ENCODE measurements at places on chromosomes 13 and 19.
A peak's percentile ranks its signal among the peaks of the same experiment; 100 is the strongest.

DNA sequence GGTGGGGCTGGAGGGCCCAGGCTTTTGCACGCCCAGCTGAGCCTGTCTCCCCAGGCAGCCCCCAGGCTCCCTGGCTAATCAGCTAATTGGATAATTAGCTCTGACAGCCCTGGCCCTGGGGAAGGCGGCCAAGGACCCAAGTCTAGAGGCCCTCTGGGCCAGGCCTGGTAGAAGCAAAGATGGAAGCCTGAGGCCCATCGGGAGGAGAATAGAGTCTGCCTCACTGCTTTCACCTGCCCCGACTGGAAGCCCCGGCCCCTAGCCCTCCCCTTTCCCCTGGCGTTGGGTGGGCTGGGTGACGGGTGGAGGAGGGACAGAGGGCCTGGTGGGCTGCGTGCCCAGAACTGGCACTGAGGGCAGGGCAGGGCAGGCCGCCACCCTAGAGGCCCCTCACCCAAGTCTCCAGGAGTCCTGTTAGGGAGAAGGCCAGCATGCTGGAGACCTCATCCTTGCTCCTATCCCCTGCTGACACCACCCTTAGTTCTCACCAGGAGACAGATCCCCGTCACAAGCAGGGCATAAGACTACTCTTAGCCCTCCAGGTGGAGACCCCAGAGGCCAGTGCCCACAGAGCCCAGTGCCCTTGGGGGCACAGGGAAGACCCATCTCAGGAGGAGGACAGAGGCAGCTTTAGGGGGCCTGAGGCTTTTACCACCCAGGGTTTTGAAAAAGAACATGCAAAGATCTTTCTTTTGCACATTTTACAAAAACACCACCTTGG lies 12.0 kb downstream of the LYL1 start:
- DNase-seq: no peak

- no peak for DNase-seq
Measured at GRCh38 chr19:50517704-50518075, 4.0 kb upstream of the ASPDH start.

- DNase-seq: no peak
Measured at GRCh38 chr13:56201834-56202233, 938.9 kb upstream of the PRR20A start.

- peak; percentile 6 for DNase-seq
Measured at GRCh38 chr13:30735025-30735871, at the start of gene ALOX5AP. ALOX5AP (plus strand) TSS chr13:30735543; CDS start chr13:30735606, 63 bp downstream.

- DNase-seq: no peak
Measured at GRCh38 chr13:18628428-18628827, 553.2 kb downstream of the TUBA3C start.

DNA sequence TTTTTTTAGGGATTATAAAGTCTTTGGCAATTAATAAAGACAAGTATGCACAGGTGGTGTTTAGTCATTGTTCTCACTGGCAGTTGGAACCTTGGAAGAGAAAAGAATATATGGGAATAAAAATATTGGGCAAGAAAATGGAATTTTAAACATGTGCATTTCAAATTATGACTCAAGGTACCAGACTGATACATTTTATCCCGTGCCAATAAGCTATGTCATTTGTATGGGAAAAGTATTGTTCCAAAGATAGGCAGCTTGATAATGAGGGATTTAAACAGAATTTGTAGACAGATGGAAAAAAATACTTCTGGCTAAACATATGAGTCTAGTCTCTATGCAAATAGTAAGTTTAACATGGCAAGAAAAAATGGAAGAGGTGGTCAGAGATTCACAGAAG lies 169.5 kb upstream of the UFM1 start:
- DNase-seq: no peak

DNA sequence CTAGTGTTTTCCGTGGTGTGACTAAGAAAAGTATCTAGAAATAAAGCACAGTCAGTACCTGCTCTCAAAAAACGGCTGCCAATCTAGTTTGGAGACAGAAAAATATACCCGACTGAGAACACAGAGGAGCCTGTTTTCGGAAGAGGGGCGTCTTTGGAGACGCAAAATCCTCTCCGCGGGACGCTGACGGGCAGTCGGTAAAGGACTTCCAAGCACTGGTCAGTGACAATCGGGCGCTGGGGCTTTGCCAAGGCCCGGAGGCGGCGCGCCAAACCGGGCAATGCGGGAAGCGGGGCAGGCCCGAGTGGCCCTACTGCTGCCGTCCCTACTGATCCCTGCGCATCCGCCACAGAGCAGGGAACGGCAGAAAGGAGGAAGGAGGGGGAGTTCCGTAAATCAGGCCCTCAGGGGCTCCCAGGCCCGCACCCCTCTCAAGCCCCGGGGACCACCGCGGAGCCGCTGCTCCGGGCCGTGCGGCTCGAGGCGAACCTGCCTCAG lies 588 bp upstream of the DPY19L3 start:
- DNase-seq: peak; percentile 0

DNA sequence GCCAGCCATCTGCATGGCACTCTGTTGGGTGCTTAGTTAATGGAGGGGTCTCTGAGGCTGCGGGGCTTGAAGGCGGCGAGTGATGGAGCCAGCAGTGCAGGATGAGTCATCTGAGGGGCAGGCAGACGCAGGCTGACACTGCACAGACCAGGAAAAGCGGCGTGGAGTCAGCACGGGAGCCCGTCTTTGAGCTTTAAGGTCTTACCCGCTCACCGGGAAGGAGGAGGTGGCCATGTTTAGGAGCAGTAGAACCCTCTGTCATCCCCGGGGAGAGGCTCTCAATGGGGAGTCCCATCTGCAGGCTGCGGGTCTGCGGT lies 13.1 kb downstream of the NAXD start:
- no peak for DNase-seq

GRCh38 chr19:39878398-39878797 lies 32.2 kb upstream of the FBL start:
- DNase-seq: no peak

- DNase-seq: no peak
Measured at GRCh38 chr19:41501854-41502253, 58.9 kb downstream of the ERICH4 start.

GRCh38 chr19:9205501-9206113 lies 13.8 kb downstream of the OR7D4 start:
- DNase-seq: peak; percentile 9

DNA sequence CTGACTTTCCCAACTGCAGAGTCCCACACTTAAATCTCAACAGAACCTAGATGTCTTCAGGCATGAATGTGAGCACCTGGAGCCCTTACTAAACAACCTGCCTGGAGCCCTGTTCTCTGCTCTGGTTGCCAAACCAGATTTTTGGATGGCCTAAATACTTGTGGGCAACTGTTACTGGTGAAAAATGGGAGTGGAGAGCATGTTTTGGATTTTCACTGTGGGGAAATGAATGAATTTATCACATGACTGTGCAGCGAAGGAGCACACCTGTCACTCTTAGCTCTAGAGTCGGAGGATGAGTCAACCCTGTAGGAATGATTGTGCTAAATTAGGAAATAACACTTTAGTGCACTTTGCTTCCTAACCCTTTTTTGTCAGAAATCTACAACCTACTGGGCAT lies 30.3 kb downstream of the SHISA2 start:
- no peak for DNase-seq
